Muscle of back (tissue), 13 donors: ENCODE measurements at places on chromosomes 13 and 19.

- DNase-seq, result no peak
Measured at GRCh38 chr19:3442487-3443071, 37.7 kb downstream of the SMIM24 start.

- DNase-seq, result peak; percentile 21
Measured at GRCh38 chr19:21604951-21605476, 99.6 kb downstream of the ZNF429 start.

GRCh38 chr19:12847159-12848139 lies 9.1 kb downstream of the MAST1 start:
- peak; percentile 60 for DNase-seq

GRCh38 chr19:19687090-19687489 lies 18.5 kb downstream of the ZNF101 start:
- DNase-seq, result no peak

GRCh38 chr19:1855040-1855827 lies 7.0 kb upstream of the REXO1 start:
- DNase-seq, result peak; percentile 78

DNA sequence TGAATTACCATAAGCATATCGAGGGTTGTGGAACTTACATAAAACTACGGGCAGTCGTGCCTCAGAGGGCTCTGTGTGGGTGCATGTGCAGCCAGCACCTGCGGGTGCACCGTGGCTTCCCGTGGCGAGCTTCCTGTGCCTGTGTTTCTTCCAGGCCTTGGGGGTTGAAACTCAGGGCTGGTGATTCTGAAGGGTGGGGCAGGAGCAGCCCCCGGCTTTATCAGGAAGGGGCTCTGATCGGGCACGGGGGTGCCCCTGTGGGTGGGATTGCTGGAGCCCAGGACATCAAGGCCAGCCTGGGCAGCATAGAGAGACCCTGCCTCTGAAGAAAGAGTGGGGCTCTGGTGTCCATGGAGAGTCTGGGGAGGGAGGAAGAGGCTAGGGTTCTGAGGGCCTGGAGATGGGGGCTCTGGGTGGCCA lies 11.1 kb downstream of the ATP4B start:
- DNase-seq, result no peak

DNA sequence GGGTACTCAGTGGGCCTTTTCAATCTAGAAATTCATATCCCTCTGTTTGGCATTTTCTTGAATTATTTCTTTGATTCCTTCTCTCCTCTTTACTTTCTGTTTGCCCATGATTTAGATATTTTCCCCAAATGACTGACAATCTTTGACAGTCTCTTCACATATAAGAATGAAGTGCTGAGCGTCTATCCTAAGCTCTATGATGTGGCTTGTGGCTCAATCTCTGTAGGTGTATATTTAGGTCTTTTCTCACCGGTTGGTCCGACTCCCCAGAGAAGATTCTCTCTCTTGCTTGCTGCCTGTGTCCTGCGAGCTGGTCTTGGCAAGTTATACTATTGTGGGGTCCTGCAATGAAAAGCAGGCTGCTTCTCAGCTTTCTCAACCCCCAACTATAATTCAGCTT lies 29.0 kb downstream of the FLT3 start:
- DNase-seq, result no peak

GRCh38 chr13:22235285-22235949 lies 564.5 kb downstream of the FGF9 start:
- no peak for DNase-seq
